ENCODE measurements at places on chromosomes 7 and 10.

GRCh38 chr10:133611079-133611478 is 15.5 kb downstream of the FRG2B start:
- DNase-seq = no peak

GRCh38 chr10:99085358-99085757 is 150.3 kb downstream of the HPSE2 start:
- no peak for DNase-seq

GRCh38 chr7:100735730-100736129 is 2.3 kb downstream of the ZAN start:
- DNase-seq = no peak

GRCh38 chr10:24350070-24350921 is 141.4 kb downstream of the KIAA1217 start:
- DNase-seq = no peak

DNA sequence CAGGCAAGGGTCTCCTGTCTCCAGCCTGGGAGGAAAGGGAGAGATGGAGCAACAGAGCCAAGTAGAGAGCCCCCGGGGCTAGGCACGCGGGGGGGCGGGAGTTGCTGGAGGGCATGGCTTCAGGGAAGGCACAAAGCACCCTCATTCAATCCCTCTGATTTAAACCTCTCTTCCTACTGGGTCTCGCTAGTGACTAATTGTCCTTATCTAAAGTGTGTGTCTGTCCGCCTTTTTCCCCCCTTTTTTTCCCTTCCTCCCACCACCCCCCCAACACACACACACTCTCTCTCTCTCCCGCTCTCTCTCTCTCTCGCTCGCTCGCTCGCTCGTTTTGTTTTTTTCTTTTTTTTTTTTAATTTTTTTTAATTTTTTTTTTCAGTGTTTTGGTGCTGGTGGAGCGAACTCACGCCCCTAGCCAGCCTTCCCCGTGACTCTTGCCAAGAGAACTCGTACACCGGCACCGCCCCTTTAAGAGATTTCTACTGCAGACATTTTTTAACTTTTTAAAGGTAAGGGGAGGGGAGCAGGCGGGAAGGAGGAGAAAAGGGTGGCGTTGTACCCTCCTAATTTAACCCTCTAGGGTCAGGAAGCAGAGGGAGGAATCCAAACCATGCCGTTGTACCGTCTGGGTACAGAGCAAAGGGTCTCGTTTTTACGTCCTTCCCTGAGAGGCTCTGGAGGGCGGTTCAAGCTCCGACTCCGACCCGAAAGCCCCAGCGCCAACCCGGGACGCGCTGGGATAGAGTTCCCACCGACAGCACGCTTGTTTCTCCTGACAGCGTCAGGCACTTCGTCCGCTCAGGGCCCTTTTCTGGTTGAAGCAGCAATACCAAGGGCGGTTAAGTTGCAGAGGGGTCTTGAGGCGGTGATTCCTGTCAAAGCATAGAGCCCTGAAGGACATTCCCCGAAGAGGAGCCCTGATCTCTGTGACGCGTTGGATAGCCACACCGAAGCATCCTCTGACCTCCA is at the start of gene HPSE2:
Gene HPSE2 (minus strand): TSS at position 195 of the 969 bp plus-strand sequence.
- no peak for DNase-seq

- DNase-seq = no peak
These were observed 66.7 kb downstream of the EMX2 start for GRCh38 chr10:117609095-117609795.

- DNase-seq = no peak
These were observed 43.3 kb downstream of the POLR1F start for GRCh38 chr7:19665399-19666008.

DNA sequence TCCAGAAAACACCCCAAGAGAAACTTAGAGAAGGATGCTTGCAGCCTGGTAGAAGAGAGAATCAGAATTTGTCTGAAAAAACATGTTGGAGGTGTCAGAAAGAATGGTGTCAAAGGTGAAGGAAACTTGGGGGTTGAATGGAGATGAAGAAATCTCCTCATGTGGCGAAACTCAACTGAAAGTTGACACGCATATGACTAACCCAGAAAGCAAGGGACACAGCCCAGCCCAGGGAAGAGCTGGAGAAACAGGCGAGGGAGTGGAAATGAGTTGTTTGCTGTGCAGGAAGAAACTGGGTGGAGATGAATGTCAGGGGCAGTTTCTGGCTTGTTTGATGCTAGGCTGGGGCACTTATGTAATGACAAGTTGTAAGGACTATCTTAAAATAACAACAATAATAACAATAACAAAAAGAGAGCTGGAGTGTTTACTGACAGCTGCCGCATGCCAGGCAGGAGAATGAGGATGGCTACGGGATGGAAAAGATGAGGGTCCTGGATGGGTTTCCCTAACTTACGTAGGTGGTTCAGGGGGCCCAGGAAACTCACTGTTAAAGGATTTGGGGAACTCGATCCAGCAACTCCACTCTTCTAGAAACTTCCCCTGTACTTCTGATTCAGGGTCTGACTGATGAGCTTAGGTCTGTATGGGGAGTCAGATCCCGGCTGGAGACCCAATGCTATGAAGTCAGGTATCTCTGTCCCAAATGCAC is 57.4 kb downstream of the MAP3K8 start:
- no peak for DNase-seq

- DNase-seq = no peak
These were observed 15.9 kb downstream of the NIPSNAP2 start for GRCh38 chr7:55980266-55980665.

DNA sequence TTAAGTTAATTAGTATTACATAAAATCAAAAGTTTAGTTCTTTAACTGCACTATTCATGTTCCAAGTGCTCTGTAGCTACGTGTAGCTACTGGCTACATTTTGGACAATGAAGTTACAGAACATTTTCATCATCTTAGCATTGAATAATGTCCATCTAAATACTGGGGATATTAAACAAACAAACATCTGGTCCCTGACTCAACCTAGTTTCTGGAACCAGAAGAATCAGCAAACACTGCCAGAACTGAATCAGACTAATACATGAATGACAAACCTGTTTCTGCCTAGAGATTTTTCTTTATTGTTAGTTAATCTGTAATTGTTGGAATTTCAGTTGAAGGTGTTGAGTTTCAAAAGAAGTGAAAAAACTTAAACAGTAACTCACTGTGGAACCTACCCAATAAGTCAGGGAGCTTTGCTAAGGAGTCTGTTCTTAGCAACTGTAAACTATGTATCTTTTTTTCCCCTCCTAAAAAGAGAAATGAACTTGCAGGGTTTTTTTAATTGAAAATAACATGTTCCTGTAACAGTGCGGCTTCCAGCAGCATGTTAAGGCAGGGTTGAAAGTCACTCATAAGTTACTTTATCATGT is 58.3 kb downstream of the CDK13 start:
- no peak for DNase-seq

DNA sequence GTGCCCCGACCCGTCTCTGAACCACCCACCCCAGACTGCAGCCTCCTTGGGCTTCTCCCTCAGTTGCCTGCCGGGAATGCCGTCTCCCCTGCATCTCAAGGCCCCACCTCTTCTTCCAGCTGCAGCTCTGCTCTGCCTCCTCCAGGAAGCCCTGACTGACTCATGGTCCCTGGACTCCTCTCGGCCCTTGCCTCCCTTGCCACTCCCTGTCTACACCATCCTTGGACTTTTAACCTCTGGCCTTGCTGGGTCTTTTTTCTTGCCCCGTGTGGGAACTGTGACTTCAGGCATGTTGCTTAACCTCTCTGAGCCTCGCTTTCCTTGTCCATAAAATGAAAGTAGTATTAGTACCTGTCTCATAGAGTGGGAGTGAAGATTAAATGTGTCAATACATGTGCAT is 56.3 kb downstream of the C10orf105 start:
- DNase-seq = no peak

GRCh38 chr10:21171197-21171935 is 274.3 kb upstream of the NEBL start:
- no peak for DNase-seq

DNA sequence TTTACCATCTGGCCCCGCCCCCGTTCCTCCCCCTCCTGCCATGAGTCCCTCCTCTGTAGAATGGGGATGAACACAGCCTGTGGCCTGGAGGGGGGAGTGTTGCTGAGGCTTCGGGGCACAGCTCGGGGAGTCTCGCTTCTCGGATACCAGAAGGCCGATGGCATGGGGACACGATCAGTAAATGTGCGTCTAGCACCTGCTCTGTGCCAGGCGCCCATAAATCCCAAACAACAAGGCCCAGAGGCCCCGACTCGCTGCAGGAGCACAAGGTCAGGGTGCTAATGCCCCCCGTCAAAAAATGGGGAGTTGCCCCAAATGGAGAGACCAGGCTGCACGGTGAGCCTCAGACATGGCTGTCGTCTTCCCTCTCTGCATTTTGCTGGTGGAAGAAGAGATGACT is 40.7 kb downstream of the JAKMIP3 start:
- peak; percentile 33 for DNase-seq

DNA sequence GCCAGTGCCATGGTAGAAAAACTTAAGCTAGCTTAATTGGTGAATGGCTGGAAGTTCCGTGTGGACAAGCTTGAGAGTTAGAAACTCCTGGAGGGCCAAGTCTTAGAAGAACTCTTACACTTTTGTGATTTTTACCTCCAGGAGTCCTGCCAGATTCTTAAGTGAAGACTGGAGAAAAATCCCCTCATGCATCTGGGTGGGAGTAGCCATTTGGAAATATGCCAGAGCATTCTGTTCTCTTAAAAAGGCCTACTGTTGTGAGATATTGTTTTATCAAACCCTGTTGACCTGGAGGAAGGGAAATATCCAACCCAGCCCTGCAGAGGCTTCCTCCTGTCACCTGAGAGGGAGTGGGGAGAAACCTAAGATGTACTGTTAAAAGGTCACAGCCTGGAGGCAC is 17.6 kb upstream of the MCM10 start:
- no peak for DNase-seq

GRCh38 chr7:42380401-42380800 is 143.4 kb upstream of the GLI3 start:
- no peak for DNase-seq

DNA sequence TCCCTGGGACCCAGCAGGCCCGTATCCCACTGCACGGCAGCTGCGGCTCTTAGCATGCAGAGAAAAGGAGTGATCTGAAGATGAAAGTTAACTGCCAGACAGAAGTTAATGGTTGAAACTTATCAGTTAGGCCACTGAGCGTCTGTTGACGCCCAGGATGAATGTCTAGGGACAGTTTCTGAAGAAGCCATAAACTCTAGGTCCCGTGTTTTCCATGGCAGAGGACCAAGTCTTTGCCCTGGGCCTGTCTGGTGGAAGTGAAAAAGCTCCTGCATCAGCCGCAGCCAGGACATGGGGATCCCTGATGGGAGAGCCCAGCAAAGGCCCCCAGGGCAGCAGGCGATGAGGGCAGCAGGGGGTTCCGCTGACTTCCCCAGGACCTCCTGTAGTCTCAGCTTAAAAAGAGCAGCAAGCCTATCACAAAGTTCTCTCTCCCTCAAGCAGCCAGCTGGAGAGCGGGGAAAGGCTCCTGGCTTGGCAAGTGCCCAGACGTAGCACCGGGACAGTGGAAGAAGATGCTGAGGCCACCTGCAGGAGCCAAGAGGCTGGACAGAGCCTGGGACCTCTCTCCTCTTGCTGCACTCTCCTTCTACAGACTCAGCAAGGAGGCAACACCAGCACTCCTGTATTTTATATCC is 79.6 kb downstream of the TNS3 start:
- no peak for DNase-seq

- DNase-seq = no peak
These were observed 138.1 kb upstream of the LAMB4 start for GRCh38 chr7:108268200-108268820.

DNA sequence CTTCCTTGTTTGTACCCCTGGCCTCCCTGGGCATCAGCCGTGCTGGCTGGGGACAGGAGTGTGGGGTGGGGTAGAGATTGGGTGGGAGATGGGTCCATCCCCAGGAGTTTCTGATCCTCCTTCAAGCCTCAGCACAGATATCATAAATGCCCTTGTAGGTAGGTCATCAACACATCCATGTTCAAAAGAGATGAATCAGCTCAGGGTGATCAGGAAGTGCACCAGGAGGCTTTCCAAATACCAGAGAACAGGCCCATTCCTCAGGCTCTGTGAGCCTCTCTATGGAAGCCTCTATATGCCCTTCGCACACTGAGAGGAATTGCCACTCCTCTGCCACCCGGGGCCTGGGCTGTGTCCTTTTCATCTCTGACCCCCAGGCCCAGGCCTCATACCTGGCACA is 31.9 kb upstream of the ADCYAP1R1 start:
- no peak for DNase-seq

- no peak for DNase-seq
These were observed 86.2 kb downstream of the CHST15 start for GRCh38 chr10:124007102-124007772.

- no peak for DNase-seq
These were observed 705.6 kb upstream of the GALNT17 start for GRCh38 chr7:70426249-70426880.

- no peak for DNase-seq
These were observed 76.1 kb upstream of the DGKB start for GRCh38 chr7:14978687-14979086.

DNA sequence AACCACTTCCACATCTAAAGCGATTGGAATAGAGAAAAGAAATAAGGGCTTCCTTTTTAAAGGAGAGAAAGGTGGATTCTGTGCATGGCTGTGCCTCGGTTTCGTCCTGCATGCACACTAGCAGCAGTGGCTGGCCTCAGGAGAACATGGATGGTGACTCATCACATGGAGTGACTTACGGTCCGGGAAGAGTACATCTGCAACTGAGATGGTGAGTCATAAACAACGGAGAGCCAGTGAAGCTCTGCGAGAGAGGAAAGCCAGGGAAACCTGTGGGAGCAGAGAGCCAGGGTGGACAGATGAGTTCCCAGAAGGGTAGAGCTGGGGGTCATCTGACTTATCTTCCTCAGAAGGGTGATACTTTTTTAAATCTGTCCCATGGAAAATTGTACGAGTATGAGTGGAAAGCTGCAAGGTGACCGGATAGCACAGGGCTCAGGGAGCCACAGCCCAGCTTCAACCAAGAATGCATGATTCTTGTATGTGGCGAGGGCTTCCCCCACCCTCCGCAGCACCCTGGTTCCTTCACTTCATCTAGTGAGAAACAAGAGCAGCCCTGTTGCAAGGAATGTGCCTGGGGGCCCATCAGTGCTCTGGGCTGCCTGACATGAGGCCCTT is 259.1 kb downstream of the KLF6 start:
- DNase-seq = no peak

DNA sequence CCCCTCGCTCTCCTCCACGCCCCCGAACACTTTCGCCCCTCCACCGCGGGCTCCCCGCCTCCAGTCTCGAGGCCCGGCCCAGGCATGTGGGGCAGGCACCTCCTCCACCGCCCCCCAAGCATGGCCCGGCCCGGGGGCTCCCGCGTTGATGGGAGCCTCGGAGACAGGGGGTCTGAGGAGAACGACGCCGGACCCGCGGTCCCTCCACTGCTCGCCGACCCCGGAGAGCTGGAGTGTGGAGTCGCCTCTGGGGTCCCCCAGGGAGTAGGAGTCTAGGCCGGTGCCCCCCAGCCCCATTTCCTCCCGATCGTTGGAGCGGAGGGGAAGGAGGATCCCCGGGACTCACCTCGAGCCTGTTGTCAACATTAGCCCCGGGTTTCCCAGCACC is 206 bp downstream of the UPF2 start:
- peak; percentile 71 for DNase-seq

- no peak for DNase-seq
These were observed 6.3 kb upstream of the CACNA2D1 start for GRCh38 chr7:82449910-82450309.

DNA sequence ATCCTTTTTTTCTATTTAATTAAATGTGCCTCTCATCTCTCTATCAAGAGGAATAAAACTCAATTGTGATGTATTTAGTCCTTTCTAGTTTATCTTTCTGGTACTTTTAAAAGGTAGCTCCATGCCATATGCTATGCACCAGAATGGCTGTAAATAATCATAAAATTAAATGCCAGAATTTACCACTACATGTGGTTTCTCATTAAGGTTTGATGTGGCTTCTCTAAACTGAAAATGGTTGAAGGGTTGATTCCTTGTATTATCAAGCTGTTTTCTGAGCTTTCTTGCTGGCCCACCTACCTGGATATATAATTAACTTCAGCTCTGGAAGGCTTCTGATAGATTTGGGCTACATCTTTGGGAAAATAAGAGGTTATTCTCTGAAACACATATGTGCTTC is 171.9 kb upstream of the RHOBTB1 start:
- DNase-seq = no peak

Measured in activated CD8-positive, alpha-beta memory T cell treated with anti-CD3 and anti-CD28 coated beads, Interleukin-2, amount 10 ng/mL, durations not matched to agents 7 days and 5 days (primary cell).